ENCODE measurements at places on chromosomes 11 and 22.

DNA sequence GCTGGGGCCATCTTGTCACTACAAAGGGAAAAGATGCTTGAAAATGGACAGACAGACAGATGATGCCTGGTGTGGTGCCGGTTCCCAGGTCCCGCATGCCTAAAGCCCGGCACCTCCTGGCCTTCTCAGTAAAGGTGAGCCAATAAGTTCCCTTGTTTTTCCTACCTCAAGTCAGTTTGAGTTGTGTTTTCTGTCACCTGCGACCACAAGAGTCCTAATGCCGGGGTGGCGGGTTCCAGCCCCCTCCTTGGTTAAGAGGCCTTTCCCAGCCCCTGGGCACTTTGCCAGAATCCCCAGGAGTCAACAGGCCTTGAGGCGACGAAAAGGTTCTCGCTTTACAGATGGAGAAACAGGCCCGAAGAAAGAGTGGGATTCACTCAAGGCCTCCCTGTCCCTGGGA is 9.0 kb downstream of the FGF19 start:
- DNase-seq = no peak

- no peak for DNase-seq
Observed at GRCh38 chr11:8098879-8099278, 17.9 kb downstream of the TUB start.

DNA sequence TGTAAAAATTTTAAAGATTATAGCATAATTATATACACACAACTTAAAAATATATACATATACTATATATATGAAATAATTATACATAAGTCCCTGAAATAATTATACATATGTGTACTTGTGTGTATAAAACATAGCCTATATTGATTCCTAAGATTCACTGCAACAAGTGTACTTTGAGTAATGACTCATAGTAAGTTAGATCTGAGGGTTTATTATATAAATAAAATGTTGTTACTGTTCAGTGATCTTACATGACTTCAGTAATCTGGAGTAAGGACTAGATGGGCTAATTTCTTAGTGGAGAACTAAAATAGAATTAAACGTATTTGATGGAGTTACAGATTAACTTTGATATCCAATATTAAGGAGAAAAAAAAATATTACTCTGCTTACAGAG is 350.5 kb downstream of the CNTN5 start:
- no peak for DNase-seq

- DNase-seq = no peak
Observed at GRCh38 chr11:130673698-130674097, 225.3 kb downstream of the ADAMTS15 start.

- DNase-seq = no peak
Observed at GRCh38 chr22:43528601-43529360, 117.0 kb downstream of the MPPED1 start.

GRCh38 chr22:36815558-36816338 is 1.1 kb downstream of the PVALB start:
- no peak for DNase-seq

GRCh38 chr11:1156506-1157340 is 1.0 kb upstream of the MUC5AC start:
- DNase-seq = no peak

DNA sequence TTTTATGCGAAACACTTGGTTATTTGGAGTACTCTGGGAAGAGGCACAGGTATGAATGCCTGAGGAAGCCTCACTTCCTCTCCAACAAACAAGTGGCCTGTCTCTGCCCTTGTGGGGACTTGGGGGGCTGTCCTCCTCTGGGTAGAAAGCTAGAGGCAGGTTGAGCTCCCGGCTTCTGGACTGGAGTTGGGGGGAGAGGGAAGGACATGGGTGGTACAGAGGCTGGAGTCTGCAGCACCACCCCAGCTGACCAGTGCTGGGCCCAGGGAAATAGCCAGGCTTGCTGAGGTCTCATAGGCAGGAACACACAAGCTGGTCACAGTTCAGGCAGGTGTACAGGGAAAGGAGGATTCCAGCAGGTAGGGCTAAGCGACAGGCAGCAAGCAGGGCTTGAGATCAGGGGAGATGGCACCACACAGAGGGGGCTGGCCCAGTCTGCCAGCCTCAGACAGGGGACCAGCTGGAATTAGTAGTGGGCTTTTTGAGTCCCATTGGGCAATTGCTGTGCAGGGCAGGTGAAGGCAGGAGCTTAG is 135.3 kb upstream of the TEAD1 start:
- DNase-seq = no peak

DNA sequence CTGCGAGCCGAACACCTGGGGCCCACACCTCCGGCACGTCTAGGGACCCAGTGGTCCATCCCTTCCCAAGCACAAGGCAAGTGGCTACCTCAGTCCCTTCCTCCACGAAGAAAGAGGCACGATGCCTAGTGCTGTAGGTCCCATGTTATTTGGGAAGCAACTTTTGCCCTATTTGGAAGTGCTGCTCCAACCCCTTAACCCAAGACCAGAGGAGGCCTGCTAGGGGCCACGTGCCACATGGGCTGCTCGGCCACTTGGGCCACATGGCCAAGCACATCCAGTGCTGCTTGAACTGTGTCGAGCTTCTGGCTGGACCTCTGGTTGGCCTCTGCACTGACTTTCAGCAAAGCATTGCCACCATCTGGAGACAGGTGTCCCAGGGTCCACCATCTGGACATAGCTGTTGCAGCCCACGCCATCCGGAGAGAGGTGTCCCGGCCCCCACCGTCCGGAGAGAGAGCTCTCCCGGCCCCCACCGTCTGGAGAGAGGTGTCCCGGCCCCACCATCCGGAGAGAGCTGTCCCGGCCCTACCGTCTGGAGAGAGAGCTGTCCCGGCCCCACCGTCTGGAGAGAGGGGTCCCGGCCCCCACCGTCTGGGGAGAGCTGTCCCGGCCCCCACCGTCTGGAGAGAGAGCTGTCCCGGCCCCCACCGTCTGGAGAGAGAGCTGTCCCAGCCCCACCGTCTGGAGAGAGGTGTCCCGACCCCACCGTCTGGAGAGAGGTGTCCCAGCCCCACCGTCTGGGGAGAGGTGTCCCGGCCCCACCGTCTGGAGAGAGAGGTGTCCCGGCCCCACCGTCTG is 6.5 kb upstream of the B4GALNT4 start:
- no peak for DNase-seq

- peak; percentile 91 for DNase-seq
Observed at GRCh38 chr11:57426929-57427726, at the start of gene SLC43A3. SLC43A3 (minus strand) TSS chr11:57427121; CDS start chr11:57426172, 949 bp downstream.

DNA sequence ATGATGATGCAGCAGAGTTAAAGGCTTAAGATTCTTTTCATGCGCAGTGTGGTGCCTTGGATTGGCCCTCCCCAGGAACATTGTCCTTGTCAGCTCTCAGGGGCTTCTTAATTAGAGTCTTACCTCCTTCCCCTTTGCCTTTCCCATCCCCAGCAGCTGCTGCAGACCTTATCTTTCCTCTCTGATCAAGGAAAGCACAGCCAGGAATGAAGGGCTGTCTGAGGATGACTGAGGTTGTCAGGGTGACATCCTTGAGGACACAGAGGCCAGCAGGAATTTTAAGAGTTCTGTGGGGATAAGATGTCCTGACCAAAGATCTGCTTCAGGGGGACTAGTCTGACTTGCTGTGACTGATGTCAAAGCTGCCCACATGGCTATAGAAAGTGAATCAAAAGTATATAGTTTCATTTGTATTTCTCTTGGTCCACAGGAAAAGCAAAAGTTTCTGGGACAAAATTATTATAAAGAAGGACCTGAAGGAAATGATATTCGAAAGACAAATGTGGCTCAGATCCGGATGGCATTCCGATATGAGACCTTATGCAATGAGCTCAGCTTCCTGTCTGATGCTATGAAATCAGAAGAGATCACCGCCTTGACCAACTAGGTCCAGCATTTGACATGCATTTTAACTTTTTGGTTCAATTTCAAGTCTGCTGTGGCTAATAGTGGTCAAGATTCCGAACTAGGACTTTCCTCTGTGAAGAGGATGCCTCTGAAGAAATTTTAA is 35.5 kb downstream of the RNF141 start:
- DNase-seq = no peak

GRCh38 chr11:14249121-14249963 is 109.6 kb downstream of the RRAS2 start:
- peak; percentile 68 for DNase-seq

- no peak for DNase-seq
Observed at GRCh38 chr22:37655252-37655563, 3.3 kb upstream of the PDXP start.

GRCh38 chr11:41660585-41660984 is 201.1 kb upstream of the LRRC4C start:
- no peak for DNase-seq

DNA sequence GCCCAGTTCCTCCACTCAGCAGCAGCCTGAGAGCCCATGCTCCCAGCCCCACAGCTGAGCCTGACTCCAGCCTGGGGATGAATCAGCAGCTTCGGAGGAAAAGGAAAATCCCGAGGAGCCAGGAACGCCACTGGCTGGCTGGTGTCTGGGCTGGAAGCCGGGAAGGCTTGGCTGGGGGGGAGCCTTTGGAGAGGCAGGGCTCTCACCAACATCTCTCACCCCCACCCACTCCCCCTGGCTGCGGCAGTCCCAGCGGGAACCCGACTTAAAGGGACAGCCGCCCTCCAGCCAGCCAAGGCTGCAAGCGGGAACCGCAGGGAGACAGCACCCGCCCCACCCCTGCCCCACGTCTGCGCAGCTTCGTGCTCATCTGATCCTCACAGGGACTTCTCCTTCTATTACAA is 28.4 kb downstream of the KIAA0930 start:
- no peak for DNase-seq

DNA sequence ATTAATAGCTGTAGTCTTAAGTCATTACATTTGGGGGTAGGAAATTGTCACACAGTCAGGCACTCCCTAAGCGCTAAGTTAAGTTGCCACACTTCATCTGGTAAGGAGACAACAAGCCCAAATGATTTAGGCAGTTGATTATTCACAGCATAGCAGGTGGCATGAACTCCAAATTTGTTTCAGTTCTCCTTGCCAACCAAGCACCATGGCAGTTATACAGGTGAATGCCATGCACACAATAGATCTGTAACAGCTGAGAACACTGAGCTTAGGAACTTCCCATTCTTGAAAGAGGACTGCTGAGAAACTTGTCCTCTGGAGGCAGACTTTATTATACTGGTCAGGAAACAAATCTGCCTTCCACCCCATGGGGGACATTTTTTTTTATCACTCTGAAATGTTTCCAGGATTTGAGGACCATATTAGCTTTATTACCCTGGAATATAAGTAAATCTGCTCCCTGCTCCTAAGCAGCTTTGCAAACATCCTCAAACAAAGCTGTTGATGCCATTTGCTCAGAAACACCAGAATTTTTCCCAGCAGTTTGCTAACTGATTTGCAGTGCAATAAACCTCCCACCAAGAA is 5.1 kb upstream of the INTS4 start:
- DNase-seq = no peak

GRCh38 chr11:40716344-40717130 is 742.9 kb downstream of the LRRC4C start:
- no peak for DNase-seq

DNA sequence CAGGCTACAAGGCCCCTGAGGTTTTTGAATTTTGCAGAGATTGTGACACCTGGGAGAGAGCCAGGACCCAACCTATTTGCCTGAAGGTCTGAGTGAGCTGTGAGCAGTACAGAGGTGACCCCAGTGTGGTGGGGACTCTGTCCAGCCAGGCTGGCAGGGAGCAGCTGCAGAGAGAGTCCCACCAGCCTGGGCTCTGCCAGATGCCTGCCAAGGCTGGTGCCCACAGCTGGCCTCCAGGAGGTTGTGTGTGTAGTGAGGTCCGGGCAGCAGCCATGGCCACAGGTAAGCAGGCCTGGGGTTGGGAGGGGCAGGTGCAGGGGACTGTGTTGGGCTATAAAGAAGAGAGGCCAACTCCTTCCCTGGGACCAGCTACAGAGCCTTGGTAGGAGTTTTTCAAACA is 144.8 kb downstream of the CRYBB2 start:
- DNase-seq = no peak

- DNase-seq = no peak
Observed at GRCh38 chr11:1149545-1149944, 8.2 kb upstream of the MUC5AC start.

DNA sequence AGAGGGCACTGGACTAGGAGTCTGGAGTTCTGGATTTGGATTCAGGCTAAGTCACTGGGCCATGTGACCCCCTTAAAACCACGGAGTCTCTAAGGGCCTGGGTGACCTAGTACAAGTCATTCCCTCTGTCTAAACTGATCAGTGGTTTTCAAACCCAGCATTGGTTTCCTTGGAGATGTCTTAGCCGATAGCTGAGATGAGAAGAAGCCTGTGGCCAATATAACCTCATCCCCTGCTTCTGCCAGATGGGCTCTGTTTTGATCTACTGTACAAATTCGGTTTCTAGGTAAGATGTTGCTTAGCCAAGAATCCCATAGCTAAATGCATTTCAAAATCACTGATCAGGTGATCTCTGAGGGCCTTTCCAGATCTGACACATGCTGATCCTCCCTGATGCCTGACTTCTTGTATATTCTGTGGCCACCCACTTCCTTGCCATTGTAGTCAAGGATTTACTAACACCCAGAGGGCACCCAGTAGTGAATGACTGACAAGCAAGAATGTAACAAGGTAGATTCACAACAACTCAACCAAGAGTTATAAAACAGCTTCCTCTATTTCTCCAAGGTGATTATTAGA is 53.1 kb downstream of the GALNT18 start:
- DNase-seq = peak; percentile 70

DNA sequence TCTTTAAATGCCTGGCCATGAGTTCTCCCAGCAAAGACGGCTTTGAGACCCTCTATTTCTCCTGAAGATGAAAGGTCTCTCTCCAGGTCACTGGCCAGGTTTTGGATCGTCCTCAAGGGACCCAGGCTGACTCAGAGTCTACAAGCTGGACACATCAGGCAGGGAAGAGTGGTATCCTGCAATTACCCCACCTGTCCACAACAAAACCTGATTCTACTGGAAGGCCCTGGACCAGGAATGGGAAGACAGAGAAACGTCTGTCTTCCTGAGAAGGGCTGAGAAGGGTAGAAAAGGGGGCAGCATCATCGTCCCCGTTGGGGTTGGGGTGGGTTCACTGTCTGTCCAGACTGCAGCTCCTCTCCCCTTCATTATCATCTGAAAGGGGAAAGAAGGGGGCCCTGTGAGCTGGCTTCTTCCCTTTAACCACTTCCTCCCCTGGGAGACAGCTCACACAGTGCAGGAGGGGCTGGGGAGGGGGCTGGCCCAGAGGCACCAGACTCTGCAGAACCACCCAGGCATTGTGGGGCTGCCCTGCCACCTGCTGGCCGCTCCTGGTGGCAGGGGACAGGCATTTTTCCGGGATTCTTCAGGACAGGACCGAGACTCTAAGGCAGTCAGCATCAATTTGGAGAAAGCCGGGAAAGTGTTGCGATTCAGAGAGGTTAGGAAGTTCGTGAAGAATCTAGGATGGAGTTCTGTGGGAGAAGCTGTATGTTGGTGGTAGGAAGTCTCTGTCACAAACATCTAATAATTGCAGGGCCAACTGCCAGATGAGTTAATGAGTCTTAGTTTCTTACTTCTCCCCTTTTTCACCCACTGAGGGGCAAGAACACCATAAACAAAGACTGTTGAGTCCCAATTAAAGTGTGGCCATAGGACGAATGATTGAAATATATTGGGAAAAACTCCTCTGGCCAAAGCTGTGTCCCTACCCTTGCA is 57.6 kb downstream of the SYN3 start:
- DNase-seq = peak; percentile 39

All from activated CD4-positive, alpha-beta T cell treated with anti-CD3 and anti-CD28 coated beads, Interleukin-2, Interleukin-6, amounts not matched to agents 100 ng/mL and 50 ng/mL, durations not matched to agents 16 hours and 8 hours (primary cell).